ENCODE measurements at places on chromosomes 4 and X.

GRCh38 chr4:42310358-42310757 is 86.9 kb upstream of the SHISA3 start:
- DNase-seq, result no peak

DNA sequence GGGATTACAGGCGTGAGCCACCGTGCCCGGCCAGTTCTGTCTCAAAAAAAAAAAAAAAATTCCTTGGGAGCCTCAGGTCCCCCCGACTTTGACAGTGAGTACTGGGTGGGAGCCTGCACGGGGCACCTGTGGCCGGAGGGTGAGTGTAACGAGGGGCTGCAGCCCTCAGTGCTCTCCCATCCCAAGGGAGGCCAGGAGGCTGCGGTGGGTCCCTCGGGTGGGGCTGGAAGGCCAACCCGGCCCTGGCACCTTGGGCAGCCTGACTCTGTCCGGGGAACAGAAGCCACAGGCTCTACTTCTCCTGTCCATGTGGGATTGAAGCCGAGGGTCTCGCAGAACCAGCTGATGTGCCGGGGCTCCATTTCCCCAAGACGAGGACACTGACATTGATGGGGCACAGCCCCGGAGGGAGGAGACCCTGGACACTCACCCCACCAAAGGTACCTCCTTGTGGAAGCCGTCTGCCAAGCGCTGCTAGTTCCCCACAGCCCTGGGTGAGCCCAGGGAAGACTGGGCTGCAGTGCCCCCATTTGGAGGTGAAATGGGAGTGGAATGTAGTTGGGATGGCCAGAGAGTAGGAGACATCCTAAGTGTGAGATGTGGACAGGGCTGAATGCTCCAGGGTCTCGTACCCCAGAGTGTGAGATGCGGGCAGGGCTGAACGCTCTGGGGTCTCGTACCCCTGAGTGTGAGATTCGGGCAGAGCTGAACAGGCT is 2.3 kb upstream of the SLC26A1 start:
- DNase-seq, result no peak

DNA sequence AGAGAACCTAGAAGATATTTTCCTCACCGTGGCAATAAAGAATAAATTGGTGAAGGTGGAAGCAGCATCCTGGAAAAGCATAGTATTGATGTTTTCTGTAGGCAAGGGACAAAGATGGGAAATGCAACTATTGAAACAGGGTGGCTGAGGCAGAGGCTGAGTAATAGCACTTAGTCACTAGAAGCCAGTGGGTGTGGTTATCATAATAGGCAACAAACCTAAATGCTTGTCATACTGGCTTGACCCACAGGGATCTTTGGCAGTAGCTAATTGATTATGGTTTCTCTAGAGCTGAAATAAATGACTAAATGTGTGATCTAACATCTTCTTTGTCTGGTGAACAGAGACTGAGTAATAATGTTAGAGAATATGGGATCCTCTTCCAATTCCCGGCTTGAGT is 353.6 kb upstream of the RPS6KA3 start:
- no peak for DNase-seq

DNA sequence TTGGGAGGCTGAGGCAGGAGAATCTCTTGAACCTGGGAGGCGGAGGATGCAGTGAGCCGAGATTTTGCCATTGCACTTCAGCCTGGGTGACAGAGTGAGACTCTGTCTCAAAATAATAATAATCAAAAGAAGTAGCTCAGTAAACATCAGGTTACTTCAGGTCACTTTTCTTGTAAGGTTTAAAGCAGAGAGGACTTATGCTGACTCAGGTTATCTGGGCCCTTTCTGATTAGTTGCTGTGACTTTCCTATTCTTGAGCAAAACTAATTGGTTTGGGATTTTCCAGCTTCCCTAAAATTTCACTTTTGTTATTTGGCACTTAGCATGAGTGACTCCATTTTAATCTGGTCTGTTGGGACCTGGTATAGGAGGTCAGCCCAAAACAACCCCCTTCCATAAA is 812.9 kb downstream of the NLGN4X start:
- no peak for DNase-seq

GRCh38 chr4:10197952-10198351 is 81.4 kb upstream of the WDR1 start:
- DNase-seq, result no peak

GRCh38 chrX:41033299-41033698 is 51.9 kb upstream of the USP9X start:
- no peak for DNase-seq

DNA sequence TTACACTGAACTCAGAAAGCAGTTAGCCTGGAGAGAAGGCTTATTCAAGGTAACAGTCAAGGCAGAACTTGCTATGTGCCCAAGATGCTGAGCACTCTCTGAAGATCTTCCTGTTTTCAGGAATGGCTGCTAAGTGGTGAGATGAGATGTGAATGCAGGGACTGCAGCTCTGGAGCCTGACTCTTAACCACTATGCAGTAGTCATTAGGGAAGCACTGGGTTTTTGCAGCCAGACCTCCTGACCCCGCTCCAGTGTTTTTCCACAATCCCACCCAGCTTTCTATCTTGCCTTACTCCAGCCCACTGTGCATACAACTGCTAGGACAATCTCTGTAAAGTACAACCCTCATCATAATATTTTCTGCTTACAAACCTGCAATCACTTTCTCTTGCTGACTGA is 95.2 kb upstream of the LNX1 start:
- no peak for DNase-seq

GRCh38 chr4:67333664-67334063 is 211.6 kb downstream of the CENPC start:
- no peak for DNase-seq

- no peak for DNase-seq
These were observed 443.0 kb downstream of the PCDH10 start for GRCh38 chr4:133592106-133592505.

- DNase-seq, result no peak
These were observed 8.7 kb downstream of the WDFY3 start for GRCh38 chr4:84957514-84958420.

DNA sequence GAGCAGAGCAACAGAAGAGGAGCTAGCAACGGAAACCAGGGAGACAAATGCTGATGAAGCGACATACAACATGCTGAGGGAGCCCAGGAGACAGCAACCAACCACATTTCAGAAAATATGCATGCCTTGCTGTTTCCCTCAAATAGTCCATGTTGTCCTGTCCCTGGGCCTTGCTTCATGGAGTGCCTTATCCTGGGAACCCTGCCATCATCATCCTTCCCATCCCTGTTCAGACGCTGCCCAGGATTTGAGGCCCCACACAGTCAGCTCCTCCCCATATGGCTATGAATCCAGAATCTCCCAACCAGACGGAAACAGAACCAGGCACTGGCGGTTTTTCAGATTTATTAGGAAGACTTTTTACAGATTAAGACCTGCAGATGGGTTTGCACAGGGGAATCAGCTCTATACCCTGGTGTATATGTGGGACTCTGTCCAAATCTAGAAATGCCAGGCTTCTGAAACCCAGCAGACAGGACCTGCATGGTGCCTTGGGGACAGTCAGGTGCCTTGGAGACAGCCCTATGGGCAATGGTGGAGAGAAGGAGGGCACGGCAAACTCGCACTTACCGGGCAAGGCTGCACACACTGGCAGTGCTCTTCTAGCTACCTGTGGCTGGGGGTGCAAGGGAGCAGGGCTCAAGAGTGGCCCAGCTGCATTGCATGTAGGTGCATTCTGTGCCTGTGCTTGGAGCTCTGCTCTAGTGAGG is 199.7 kb upstream of the MAMLD1 start:
- DNase-seq, result no peak

GRCh38 chrX:40201329-40201885 is 103.6 kb upstream of the BCOR start:
- DNase-seq, result no peak

DNA sequence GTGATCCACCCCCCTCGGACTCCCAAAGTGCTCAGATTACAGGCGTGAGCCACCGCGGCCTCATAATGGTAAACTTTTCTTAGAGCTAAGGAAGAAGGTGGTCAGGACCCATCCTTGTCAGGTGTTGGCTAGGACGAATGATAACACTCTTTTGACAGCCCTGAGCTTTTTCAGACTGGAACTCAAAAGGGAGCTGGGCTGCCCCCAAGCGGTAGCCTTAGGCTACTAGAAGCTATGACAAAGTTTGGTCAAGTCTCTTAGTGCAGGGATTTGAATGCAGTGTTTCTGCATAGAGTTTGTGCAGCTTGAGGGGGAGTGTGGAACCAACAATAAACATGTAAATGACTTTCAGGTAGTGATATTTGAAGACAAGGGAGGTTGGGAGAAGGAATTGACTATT is 11.8 kb upstream of the HSD17B10 start:
- DNase-seq, result no peak

DNA sequence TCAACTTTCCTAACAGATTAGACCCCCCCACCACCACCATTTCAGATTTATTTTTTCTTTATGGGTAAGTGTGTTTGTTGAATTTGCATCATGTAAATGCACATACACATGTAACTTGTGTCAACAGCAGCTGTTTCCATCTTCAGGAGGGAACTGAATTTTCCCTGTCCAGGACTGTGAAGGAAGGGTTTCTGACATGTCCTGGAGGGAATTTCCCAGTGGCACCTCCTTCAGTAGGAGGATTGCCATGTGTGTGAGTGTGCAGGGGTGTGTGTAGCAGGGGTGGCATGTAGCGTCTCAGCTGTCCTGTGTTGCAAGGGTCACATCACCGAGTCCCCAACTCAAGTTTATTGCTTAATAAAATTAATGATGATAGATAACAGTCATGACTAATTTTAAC is 19.7 kb downstream of the HERC6 start:
- DNase-seq, result no peak

DNA sequence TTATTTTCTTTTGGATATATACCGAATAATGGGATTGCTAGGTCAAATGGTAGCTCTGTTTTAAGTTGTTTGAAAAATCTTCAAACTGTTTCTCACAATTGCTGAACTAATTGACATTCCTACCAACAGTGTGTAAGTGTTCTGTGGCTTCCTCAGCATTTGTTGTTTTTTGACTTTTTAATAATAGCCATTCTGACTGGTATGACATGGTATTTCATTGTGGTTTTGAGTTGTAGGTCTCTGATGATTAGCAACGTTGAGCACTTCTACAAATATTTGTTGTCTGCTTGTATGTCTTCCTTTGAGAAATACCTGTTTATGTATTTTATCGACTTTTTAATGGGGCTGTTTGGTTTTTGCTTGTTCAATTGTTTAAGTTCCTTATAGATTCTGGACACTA is 680.1 kb upstream of the GRIA3 start:
- DNase-seq, result no peak

DNA sequence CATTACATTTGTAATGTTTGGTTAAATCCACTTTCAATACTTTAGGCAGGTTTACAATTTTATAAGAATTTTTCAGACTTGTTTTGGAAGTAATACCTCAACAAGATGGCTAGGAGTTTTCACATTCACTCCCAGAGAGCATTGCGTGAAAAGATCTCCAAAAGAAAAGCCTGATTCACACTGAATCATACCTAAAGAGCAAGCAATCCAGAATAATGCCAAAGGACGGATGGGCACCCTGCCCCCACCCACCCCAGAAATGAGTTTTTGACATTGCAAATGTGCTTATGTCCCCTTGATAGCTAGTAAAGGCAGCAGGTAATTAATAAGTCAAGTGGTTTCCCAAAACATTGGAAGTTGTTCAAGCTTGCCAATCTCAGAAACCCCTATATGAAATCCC is 557.7 kb upstream of the TENM3 start:
- DNase-seq, result no peak

Data from brain pericyte (primary cell).